ENCODE measurements at places on chromosomes 6 and 20.

GRCh38 chr20:35196313-35196712, 24.4 kb downstream of the PROCR start:
- DNase-seq: no peak

DNA sequence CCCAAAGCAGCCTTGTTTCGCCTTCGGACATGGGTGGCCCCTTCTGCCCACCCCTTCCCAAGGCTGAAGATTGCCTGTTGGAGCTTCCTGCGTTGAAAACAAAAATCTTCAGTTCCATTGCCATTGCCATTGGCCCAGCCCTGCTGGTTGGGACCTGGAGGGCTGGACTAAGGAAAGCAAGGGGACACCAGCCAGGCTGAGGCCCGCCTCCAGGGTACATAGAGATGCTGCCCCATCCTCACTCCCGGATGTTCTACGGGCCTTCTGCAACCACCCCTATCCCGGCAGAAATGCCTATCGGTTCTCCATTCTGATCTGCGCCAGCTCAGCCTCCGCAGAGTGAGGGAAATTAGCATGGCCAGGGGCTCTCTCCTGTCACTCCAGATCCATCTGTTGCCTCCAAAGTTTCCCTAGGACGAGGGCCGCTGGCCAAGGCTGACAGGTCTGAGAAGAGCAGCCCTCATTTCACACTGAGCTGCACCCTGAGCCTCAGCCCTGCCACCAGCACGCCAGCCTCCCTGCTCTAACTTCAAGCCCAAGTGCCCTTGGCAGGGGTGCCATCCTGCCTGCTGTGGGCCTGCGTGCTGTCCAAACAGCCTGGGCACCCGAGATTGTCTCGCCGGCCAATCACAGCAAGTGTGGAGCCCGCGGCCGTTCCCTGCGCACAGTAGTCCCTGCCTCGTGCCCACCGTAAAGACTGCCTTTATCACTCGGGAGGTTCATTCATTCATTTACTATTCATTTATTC, 13.4 kb upstream of the STX16 start:
- DNase-seq: no peak

DNA sequence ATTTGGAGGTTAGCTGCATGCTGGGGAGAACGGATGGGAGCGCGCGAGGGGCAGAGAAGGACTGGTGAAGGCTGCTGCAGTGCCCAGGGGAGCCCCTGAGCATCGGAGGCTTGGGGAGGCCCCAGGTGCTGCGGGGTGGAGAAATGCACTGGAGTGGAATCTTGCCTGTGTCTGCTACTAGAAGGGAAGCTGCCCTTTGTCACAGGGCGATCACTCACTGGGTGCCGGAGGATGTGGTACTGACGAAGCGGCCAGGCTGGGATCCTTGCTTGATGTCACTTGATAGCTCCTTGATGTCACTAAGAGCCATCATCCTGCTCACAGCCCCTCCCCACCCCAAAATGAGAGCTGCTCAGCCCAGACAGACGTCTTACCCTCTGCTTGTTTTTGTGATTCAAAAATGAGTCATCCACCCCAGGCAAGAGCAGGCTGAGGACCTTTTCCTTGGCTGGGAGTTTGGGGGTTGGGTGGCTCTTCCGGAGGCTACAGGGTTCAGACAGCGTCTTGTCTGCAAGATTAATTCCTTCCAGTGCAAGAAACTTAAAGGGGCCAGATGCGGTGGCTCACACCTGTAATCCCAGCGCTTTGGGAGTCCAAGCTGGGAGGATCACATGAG, 62.6 kb upstream of the PMEPA1 start:
- DNase-seq: peak; percentile 9

- DNase-seq: no peak
Observed at GRCh38 chr20:8020314-8021079, 936 bp upstream of the TMX4 start.

DNA sequence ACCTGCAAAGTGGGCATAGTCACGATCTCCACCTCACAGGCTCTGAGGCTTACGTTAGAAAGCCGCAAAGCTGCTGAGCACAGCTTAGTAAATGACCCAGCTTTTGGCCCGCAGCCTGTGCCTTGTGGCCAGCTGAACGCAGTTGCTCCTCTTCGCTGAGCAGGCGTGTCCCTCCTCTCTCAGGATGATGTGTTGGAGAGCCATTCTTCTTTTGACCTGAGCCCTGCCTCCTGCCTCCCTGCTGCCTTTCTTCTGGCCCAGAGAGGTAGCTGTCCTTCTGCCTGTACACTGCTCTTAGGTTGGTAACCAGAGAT, 47.6 kb upstream of the MYL9 start:
- DNase-seq: no peak

- no peak for DNase-seq
Observed at GRCh38 chr20:19786311-19786710, 28.3 kb downstream of the RIN2 start.

DNA sequence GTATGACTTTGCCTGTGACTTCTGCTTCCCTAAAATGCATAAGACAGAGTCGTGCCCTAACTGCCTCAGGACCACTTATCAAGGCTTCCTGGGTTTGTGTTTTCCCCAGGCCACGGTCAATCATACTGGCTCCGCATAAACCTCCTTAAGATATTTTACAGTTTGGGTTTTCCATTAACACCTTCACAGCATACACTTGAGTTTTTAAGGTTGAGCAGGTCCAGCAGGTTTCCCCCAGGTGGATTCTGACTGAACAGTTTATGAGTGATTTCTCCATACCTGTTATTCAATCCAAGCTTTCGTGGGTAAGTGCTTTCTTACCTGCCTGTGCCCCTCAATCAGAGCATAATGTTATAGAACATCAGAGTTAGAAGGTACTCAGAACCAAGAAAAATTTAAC, 39.3 kb downstream of the NINL start:
- DNase-seq: no peak

DNA sequence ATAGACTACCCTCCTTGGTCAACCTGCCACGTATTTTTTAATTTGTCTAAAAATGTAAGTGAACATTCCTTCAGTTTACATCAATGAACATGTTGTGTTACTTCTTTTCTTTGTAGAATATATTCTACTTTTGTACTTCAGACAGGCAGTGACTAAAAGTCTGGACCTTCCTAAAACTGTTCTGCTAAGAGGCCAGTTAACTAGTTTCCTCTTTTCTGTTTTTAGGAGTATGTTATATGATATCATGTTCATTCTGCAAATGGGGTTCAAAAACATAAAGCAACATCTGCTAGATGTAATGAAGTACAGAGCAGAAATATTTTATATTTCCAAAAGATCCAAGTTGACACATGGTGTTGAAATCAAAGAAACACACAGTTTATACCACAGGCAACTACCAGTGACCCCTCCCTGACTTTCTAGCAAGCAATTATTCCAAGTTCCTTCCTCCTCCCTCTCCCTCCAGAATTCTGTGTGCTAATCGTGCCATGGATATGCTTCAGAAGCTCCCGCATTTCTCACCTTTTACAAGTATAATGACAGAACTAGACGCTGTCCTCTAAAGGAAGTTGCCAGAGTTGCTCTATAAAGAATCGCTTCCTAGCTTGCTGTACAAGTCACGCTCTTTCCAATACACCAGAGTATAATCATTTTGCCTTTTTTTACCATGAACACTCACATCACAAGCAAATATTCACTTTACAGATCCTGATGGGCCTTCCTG, 64.7 kb downstream of the ARHGAP18 start:
- DNase-seq: no peak

DNA sequence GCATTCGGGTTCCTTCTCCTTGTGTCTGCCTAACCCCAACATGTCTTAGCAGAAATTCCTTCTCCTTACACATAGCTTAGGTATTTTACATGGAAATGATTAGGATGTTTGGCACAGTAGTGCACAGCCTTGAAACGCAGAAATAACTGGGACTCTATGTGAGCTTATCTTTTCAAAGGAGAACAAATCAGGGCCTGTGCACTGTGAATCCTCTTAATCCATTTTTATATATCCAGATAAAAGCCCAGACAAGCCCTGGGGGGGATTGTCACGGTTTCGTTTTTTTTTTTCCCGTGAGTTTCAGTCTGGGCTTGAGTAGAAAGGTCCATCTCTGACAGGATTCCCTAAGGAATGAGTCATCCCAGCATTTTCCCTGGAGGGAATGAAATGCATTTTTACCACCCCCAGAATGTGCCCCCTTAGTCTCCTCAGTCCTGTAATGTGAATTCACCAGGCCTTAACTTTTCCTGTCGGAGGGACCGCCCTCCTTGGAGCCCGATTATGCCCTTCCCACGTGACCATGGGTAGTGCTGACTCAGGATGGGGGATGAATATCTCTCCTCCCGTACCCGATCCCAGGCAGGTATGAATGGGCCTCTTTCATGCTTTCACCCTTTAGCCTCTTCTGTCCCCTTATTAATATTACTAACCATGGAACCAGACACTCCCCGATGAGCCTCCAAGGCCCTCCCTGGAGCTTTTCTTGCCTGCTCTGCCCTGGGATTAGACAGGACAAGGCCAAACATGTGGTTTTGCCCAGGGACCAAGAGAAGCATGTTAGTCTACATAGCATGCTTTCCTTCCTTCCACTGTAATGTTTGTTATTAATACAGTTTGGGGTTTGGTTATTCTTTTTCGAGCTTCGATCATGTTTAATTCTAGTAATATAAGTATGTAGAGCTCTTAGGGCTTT, 23.9 kb upstream of the NAA20 start:
- no peak for DNase-seq

DNA sequence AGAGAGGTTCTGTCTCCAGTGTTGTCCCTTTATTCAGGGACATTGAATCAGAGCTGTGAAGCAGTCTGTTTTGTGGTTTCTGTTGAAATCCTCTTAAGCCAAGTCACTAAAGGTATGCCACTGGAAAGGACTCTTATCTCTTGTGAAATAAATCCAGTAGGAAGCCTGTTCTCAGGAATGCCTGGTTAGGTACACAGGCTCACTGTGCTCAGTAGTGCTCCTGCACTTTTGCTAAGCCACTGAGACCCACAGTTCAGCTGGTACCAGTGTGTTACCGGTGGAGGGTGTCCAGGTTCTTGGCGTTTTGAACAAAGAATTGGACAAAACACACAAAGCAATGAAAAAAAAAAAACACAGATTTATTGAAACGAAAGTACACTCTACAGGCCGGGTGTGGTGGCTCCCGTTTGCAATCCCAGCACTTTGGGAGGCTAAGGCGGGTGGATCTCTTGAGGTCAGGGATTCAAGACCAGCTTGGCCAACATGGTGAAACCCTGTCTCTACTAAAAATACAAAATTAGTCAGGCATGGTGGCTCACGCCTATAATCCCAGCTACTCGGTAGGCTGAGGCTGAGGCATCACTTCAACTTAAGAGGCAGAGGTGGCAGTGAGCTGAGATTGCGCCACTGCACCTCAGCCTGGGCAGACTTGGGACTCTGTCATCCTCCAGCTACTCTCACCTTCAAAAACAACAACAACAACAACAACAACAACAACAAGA, 186.1 kb downstream of the JARID2 start:
- no peak for DNase-seq

- DNase-seq: no peak
Observed at GRCh38 chr20:8331740-8332412, 199.8 kb downstream of the PLCB1 start.

- DNase-seq: no peak
Observed at GRCh38 chr20:17614176-17614811, 44.4 kb downstream of the DSTN start.

- no peak for DNase-seq
Observed at GRCh38 chr6:16684195-16684689, 77.0 kb downstream of the ATXN1 start.

- DNase-seq: no peak
Observed at GRCh38 chr20:23165307-23165750, 79.2 kb upstream of the CD93 start.

GRCh38 chr6:119348096-119348747, 1.3 kb downstream of the MAN1A1 start:
- DNase-seq: peak; percentile 52

DNA sequence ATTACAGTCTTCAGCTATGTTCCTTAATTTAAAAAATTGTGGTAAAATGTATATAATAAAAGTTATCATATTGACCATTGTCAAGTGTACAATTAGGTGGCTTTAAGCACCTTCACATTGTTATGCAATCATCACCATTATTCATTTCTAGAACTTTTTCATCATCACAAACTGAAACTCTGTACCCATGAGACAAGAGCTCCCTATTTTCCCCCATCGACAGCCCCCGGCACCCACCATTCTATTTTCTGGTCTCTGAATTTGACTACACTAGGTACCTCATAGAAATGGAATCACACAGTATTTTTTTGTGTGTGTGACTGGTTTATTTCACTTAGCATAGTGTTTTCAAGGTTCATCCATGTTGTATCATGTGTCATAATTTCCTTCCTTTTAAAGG, 39.7 kb upstream of the FYN start:
- DNase-seq: no peak

DNA sequence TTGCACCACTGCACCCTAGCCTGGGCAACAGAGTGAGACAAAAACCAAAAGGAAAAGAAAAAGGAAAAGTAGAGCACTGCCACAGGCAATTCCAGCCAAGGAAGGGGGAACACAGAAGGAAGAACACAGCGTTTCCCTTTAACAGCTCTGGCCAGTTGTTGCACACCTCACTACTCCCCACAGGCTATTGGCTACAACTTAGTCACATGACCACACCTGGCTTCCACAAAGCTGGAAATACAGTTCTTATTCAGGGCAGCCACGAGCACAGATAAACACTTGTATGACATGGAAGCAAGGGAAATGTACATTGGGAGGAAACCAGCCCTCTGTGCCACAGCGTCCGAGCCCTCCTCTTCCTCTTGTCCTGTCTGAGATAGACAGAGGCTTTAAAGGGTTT, 249.0 kb upstream of the JARID2 start:
- no peak for DNase-seq

Data from stimulated activated CD4-positive, alpha-beta T cell treated with anti-CD3 and anti-CD28 coated beads, Interleukin-4, amount 100 ng/mL, for 24 hours (primary cell).